ENCODE measurements at places on chromosomes 2 and 18. TPM values are rescaled to one million over a fixed set of nuclear protein-coding genes. Genes with fewer than 3 reads are reported as not detected.
A peak's percentile ranks its signal among the peaks of the same experiment; 100 is the strongest.

- no peak overlapping the region for H3K4me3 ChIP-seq
- no peaks in the 10 kb centered on the region for H3K36me3 ChIP-seq
- H3K27ac ChIP-seq: no peak overlapping the region
These were observed 19.3 kb upstream of the HDAC4 start for GRCh38 chr2:239420082-239420481.

DNA sequence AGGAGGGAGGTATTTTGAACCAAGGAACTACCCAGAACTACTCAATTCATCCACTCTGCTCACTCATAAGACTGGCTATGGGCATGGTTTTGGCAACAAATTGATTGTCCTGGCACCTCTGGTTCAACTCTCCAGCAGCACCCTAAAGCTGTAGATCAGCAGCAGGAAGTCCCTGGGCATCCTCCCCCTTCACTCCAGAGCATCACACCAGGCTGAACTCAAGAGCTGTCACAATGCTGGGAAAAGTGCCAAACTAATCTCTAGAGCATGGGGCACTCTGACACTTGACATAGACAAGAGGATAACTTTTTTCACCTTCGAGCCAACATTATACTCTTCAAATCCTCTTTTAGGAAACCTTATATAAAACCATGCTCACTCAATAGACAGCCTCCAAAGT, 154.1 kb upstream of the RBBP8 start:
- no peaks in the 10 kb centered on the region for H3K36me3 ChIP-seq
- H3K27ac ChIP-seq: peak overlapping the region; percentile 2
- H3K4me3 ChIP-seq: no peak overlapping the region
- H3K4me1 ChIP-seq: peaks cover 10% of the 10 kb centered on the region
- H3K27me3 ChIP-seq: no peaks in the 10 kb centered on the region
- DNase-seq: peak; percentile 78

GRCh38 chr2:226828191-226828590, 7.7 kb upstream of the RHBDD1 start:
- no peaks in the 10 kb centered on the region for H3K36me3 ChIP-seq
- H3K4me3 ChIP-seq: no peak overlapping the region
- no peaks in the 10 kb centered on the region for H3K4me1 ChIP-seq
- no peak overlapping the region for H3K27ac ChIP-seq
- no peaks in the 10 kb centered on the region for H3K27me3 ChIP-seq
- no peak for DNase-seq

GRCh38 chr2:37244017-37244416, 12.6 kb downstream of the NDUFAF7 start:
- H3K27ac ChIP-seq: no peak overlapping the region
- no peak overlapping the region for H3K4me3 ChIP-seq
- H3K36me3 ChIP-seq: peaks cover 67% of the 10 kb centered on the region

DNA sequence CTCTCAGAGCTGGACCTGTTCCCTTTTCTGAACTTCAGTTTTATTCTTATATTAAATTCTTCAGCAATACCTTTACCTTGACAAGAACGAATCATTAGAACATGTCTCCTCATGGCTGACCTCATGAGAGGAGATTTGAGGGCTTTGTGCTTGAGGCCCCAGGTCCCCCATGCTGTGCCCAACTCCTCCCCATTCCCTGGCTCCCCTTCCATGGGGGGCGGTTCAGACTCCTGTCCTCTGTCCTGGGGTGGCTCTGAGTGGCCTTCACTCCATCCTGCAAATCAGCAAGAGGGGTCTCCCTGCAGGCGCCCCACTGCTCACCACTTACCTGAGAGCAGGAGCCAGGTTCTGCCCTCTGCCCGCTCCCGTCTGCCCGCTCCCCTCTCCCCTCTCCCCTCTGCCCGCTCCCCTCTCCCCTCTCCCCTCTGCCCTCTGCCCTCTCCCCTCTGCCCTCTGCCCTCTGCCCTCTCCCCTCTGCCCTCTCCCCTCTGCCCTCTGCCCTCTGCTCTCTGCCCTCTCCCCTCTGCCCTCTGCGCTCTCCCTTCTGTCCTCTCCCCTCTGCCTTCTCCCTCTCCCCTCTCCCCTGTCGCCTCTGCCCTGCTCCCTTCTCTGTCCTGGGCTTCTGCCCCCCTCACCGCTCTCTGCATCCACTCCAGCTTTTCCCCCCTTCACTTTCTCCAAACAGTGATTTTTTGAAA, 98.7 kb upstream of the ALKAL2 start:
- DNase-seq: no peak
- H3K27ac ChIP-seq: no peak overlapping the region
- peaks cover 12% of the 10 kb centered on the region for H3K27me3 ChIP-seq
- H3K36me3 ChIP-seq: no peaks in the 10 kb centered on the region
- H3K4me1 ChIP-seq: no peaks in the 10 kb centered on the region
- no peak overlapping the region for H3K4me3 ChIP-seq

GRCh38 chr2:239137898-239138283, 262.9 kb downstream of the HDAC4 start:
- DNase-seq: no peak
- no peak overlapping the region for H3K27ac ChIP-seq
- no peaks in the 10 kb centered on the region for H3K27me3 ChIP-seq
- no peak overlapping the region for H3K4me3 ChIP-seq
- H3K36me3 ChIP-seq: peaks cover 3% of the 10 kb centered on the region

The CCDC138 gene
- total RNA-seq: 10.0 TPM

The C2orf15 gene
- 2.3 TPM for total RNA-seq
